ENCODE measurements at places on chromosomes 1 and 21. TPM values are rescaled to one million over a fixed set of nuclear protein-coding genes. Genes with fewer than 3 reads are reported as not detected.

The CLCNKA gene
- 0.41 TPM for total RNA-seq

The KCNK2 gene
- 0.09 TPM for total RNA-seq

The TNN gene
- total RNA-seq: 0.97 TPM

The GJA5 gene
- total RNA-seq: 2.7 TPM

The ZBED6 gene
- 5.8 TPM for total RNA-seq
